ENCODE measurements at places on chromosomes 13 and 19.

- peak; percentile 37 for DNase-seq
Observed at GRCh38 chr19:56309511-56310185, 5.0 kb downstream of the ZSCAN5A start.

DNA sequence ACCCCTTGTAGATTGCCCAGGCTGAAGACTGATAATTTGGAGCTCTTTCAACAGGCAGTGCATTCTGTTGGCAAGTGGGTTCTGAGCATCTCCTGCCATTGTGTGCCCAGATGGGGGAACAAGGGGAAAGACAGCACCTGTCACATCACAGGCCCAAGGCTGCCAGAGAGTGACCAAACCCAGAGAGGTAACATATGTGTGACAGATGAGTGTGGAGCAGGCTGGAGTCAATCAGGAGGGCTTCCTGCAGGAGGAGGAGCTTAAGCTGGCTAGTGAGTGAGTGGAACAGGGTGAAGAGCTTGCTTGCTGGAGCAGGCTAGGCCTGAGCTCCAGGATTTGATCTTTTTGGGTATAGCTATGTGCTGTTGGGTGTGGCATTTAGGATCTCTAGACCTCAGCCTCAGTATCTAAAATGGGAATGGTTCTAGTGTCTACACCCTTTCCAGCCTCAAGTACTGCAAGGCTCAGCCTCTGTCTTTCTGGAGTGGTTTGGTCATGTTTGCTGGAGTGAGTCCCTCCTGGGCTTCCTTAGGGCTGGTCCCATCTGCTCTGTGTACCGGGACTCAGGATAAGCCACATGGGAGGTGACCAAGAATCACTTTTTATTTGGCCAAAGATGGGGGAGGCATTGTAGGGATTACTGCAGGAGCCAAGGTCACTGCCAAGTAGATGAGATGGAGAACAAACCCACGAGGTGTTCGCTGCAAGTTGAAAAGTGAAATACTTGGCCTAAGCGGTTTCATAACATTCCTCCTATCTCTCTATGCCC is 152.4 kb upstream of the TSHZ3 start:
- DNase-seq = no peak

DNA sequence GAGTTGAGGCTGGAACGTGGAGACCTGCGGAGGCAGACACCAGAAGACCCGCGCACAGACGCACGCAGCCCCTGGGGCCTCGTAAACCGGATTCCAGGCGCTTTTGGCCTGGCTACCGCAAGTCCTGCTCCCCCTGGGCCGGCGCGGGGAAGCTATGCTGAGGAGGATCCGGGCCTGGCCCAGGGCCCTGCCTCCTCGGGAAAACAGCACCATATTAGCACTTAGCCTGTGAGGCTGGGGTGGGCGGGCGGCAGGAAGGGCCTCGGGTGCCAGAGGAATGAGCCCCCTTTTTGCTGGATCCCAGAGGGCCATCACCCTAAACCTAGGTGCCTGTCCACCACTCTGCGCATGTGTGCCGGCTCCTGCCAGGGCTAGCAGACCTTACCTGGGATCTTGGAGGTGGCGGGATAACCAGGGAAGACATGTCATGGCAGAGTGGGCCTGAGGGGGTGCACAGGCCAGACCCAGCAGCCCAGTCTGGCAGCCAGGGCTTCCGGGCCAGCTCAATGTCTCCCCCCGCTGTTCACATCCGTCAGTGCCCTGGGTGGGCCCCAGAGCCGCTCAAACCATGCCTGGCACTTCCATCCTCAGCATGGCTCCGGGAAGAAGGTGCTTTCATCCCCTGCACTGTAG is 7.3 kb downstream of the ELOF1 start:
- no peak for DNase-seq

DNA sequence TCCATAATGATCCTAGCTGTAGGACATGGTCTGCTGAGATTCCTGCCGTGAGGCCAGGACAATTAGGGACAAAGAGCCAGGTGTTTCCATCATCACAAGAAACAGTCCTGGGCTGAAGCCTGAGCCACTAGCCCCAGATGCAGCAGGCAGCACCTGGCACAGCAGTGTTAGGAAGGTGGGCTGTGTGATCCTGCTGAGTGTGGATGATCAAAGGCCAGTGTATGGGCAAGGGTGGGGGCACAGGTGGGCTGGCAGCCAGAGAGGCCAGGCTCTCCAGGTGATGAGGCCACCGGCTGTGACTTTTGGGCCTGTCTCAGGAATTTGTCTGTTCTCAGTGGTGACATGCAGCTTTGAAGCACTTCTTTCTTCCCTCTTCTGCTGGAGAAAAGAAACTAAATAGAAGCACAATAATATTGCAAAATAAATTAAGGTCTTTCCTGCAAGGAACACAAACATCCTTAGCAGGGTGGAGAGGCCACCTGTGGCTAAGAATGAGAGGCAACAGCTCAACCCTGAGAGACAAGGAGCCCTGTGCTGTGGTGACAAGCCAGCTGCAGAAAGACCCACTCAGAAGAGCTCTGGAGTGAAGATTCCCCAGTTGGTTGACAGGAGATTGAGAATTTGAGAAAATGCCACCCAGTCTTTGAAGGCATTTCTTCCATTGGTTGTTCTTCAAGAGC is 127.6 kb downstream of the KATNAL1 start:
- DNase-seq = no peak

- no peak for DNase-seq
Observed at GRCh38 chr19:13748169-13748828, 16.0 kb upstream of the MRI1 start.

DNA sequence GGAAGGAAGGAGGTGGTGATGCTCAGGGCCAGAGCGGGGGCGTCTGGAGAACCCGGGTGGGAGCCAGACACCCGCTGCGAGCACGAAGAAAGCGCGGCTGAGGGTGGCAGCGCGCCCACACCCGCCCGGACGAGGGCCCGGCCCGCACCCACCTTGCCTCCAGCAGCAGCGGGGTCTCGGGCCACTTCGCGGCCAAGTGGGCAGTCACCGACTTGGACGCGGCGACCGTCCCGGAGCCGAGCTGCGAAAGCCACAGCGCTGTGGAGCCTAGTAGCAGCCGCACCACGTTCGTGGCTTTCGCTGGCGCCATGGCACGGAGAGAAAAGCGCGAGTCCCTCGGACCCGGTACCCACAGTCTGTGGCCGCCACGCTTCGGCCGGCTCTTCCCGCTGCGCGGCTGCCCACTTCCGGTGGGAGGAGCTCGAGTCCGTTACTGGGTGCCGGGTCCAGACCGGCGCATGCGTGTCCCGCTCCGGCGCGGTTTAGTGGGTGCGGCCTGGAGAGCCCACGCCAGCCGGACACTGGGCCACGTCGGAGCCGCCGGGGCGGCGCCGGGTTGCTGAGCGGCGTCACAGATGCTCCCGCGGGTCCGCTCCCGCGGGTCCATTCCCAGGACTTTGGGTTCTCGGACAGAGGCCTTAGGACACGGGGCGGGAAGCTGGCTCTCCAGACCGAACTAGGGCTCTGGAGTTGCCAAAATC is at the start of gene UGGT2:
TSS of gene UGGT2 (minus strand) at position 399 of the 701 bp plus-strand sequence. CDS start at position 310, 89 bp downstream.
- DNase-seq = no peak

DNA sequence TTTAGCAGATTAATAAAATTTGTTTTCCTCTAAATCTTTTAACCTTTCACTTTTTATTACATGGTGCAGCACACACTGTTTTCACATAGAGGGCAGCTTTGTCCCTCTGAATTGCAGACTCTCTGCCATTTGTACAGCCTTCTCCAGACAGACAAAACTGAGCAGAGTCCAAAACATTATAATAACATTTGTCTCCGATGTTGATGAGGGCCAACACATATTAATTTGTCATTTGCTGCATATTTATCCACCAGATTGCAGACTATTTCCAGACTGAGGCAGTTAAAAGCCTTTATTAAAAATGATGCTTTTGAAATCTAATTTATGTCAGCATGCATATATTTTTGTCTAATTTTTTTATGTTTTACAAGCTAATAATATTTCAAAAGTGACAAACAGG is 1251.9 kb upstream of the SLC10A2 start:
- no peak for DNase-seq

DNA sequence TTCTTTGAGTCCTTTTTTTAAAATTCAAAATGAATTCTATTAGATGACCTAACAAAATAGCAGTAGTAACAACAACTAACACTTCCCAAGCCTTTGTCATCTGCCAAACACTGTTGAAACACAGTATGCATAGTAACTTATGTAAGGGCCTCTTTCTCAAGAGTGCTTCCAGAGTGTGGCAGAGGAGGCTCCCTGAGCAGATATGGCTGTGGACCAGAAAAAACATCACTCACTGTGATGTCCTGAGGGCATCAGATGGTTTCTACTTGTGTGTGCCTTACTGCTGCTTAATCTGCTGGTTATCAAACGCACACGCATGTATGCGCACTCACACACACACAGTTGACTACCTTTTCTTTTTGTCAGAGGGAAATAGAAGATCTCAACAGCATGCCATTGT is 110.8 kb downstream of the DLEU7 start:
- DNase-seq = no peak

DNA sequence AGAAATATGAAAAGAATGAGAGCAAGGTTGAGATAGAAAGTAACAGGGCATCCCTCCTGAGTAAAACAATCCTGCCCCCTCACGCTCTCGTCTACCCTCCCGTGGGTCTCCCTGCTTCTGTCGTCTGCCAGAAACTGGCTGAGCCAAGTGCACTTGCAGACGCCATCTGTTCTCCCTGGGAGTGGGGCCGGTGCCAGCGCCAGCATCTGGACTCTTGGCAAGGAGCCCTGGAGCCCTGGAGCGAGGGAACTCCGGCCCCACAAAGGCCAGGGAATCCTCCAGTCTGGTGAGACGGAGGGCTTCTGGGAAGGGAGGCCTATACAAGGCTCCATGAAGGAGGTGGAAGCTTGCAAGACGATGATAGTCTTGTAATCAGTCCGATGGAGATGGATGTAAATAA is 2.3 kb upstream of the TMEM91 start:
- no peak for DNase-seq

DNA sequence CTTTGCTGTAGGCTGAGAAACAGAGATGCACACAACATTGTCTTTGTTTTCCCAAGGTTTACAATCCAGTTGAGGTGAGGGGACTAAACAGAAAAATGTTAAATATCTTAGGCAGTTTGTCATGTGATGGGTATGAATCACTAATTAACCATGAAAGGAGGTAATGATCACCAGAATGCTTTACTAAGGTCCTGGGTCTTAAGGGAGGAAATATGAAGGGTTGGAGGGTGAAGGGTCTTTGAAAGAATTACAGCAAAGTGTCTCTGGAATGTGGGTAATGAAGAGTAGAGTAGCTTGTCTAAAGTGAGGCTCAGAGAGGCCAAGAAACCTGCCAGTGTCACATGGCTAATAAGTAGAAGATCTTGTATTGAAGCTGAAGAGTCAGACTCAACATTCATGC is 19.0 kb downstream of the BIVM start:
- DNase-seq = no peak

- DNase-seq = no peak
Observed at GRCh38 chr13:82305588-82305987, 1576.7 kb downstream of the SLITRK1 start.

Measured in activated CD8-positive, alpha-beta memory T cell treated with anti-CD3 and anti-CD28 coated beads for 1 hour (primary cell).